ENCODE measurements at places on chromosomes 1 and 21.

DNA sequence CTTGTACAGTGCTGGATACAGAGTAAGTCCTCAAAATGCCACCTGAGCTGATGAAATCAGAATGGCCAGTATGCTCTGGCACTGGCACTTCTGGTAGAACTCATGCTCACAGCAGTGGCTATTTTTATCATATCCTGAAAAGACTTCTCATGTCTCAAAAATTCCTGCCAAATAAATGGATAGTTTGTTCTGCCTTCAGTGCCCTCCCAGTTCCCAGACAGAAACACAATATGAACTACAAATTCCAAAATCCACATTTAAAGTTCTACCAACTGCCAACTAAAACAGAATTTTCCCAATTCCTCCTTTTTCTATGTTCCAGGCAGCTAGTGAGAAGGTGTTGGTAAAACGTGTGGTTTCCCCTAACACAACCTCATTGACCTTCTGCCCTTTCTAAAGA lies 51.4 kb upstream of the RGS1 start:
- no peak for DNase-seq

DNA sequence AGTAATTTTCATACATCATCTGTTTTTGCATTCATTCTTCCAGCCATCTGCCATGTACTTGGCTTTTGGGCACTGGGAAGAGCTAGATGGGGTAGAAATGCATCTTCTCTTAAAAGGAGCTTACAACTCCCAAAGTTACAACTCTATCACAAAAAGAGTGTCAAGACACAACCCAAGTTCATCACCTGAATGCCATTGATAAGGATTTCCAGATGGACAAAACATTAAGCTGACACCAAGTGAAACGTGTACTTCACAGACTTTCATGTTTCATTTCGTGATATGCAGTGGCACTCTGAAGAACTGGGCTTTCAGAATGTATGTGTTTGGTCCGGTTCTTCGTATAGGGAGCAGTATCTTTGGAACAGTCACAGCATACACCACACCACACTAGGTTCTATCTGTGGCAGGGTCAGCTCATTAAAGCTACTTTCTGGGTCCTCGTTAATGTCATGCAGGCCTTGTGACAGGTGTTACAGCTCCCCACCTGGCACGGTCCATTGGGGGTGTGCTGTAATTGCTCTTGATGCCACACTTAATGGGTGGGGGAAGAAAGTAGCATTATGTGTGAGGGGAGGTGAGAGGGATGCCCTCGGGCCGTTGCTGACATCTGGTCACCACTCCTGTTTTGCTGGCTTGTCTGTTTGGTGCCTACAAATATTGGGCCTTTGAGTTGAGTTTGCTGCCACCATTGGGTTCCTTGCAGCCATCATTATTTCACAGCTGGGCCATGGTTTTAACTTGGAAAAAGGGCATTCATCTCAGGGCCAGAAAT lies 164.9 kb downstream of the NFIA start:
- no peak for DNase-seq

GRCh38 chr1:40798366-40799281 lies 15.0 kb downstream of the KCNQ4 start:
- DNase-seq = peak; percentile 66

DNA sequence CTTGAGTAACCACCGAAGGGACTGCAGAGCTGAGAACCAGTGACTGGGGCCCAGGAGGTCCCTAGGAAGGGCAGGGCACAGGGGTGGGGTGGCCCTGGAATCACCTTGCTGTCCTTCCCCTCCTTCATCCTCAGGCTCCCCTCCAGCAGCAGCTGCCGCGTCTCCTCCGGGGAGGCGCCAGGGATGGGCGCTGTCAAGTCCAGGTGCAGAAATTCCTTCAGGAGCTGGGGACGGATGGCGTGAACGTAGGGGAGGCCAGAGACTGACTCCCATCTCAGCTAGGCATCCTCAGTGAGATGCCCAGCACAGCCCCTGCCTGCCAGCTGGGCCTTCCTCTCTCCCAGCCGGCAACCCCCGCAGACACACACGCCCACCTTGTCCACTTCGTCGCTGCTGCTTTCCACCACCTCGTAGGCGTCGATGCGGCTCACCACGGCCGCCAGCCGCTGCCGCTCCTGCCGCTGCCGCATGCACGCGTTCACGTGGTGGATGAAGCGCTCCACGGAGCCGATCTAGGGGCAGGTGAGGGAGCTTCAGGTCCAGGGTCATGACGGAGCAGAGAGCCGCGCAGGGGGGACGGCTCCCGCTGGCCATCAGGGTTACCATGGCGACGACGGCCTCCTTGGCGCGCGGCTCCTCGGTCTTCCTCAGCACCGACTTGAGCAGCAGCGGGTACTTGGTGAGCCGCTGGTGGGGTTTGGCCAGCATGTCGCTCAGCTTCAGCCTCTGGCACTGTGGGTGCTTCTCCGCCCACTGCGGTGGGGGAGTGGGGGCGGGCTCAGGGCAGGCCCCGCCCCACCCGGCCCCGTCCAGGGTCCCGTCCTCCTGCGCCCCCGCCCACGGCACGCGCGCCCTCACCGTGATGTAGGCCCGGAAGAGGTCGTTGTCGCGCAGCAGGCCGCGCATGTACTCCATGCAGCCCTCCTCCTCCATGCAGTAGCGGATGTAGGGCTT lies 4.4 kb upstream of the TNFRSF25 start:
- no peak for DNase-seq

GRCh38 chr1:1968767-1969504 lies 34.6 kb downstream of the CFAP74 start:
- DNase-seq = no peak

- no peak for DNase-seq
Observed at GRCh38 chr1:33195556-33195955, 13.7 kb upstream of the TRIM62 start.

GRCh38 chr1:54716299-54717047 lies 812 bp downstream of the TTC4 start:
- no peak for DNase-seq

DNA sequence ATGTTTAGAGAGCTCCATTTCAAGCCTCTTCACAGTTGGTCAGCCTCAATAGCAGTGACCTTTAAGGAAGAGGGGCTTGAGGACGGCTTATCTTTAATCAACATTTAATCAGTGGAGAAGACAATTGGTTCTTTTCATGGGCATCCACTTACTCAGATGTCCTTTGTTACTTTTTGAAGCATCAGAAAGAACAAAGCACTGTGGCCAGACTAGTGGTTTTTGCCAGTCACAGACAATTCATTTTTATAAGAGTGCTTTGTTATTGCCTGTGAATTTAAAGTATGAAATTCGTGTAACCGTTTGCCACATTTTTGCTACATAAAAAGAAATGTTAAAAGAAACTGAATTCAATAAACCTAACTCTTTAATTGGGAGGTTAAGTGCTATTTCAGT lies 222.8 kb downstream of the TPR start:
- DNase-seq = no peak

All from spinal cord (tissue), 10 donors.